ENCODE measurements at places on chromosomes 16 and 17. TPM values are rescaled to one million over a fixed set of nuclear protein-coding genes. Genes with fewer than 3 reads are reported as not detected.

The MLYCD gene
- 1.2 TPM for total RNA-seq

The DPEP1 gene
- not detected for total RNA-seq

The CIBAR2 gene
- total RNA-seq = not detected

The SP6 gene
- 1.5 TPM for total RNA-seq

The KRTAP2-3 gene
- total RNA-seq = 3.2 TPM

The SYNGR2 gene
- 34.6 TPM for total RNA-seq

The USB1 gene
- total RNA-seq = 74.4 TPM

The PERCC1 gene
- not detected for total RNA-seq

The PRDM7 gene
- not detected for total RNA-seq

The RPS15A gene
- total RNA-seq = 1,701 TPM

The CCDC102A gene
- 16.8 TPM for total RNA-seq

The BCL7C gene
- 34.7 TPM for total RNA-seq

GRCh38 chr16:73433731-73434307, 385.9 kb upstream of the ZFHX3 start:
- DNase-seq = no peak

DNA sequence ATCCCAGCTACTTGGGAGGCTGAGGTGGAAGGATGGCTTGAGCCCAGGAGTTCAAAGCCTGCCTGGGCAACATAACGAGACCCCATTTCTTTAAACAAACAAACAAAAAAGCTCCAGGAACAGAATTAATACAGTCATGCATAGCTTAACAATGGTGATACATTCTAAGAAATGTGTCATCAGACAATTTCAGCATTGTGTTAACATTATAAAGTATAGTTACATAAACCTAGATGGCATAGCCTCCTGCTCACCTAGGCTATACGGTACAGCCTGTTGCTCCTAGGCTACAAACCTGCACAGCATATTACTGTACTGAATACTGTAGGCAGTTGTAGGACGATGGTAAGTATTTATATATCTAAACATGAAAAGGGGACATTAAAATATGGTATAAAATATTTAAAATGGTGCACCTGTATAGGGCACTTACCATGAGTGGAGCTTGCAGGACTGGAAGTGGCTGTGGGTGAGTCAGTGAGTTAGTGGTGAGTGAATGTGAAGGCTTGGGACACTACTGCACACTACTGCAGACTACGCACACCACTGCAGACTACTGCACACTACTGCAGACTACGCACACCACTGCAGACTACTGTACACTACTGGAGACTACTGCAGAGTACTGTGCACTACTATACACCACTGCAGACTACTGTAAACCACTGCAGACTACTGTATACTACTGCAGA, 74.6 kb downstream of the TMC6 start:
- no peak for DNase-seq

DNA sequence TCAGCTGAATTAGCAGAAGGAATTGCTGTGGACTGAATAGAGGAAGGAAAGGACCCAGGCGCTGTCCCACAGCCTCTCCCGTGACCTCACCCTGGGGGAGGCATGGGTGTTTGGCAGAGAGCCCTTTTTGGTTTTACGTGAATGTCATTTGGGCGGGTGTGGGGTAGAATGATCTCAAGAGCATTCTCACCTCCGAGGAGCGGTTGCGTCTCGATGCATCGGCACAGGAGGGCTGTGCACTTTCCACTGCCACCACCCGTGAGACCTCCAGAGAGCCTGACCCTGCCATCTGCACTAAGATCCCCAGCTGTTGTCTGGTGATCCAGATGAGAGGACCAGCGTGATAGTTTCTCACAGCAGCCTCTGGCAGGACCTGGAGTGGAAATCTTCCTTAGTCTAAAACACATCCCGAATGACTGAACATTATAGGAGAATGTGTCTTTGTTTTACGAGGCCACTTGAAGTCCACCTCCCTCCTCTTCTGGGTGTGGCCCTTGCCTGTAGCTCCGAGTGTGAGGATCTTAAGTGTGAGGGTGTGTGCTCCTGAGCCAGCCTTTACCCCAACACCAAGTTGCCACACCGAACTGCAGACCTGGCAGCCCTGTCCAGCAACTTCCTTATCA, 29.3 kb downstream of the FOXK2 start:
- DNase-seq = no peak

DNA sequence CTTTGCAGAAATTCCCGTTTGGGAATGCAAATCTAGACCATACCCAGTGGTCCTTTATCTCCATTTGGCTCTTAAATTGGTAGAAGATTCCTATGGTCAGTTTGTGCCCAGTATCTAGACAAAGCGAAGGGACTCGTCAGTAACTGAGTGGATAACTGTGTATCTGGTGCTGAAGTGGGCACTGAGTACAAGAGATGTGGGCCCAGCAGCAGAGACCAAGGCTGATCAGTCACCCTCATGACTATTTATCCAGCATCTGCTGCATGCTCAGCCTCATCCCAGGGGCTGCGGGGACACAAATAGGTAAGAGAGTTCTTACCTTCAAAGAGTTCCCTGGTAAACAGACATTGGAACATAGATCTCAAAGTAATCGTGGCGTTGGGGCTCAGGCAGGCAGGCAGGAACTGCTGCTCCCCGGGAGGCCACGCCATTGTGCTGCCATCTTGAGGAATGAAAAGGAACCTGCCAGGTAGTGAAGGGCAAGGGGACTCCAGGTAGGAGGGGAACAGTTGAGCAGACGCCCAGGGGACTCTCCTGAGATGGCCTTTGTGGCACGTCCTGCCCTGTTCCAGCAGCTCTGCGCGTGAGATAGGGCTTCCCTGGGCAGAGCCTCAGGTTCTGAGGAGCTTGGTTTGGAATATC, 10.3 kb downstream of the NT5M start:
- DNase-seq = peak; percentile 40

GRCh38 chr16:51120730-51121347, 30.2 kb downstream of the SALL1 start:
- no peak for DNase-seq

DNA sequence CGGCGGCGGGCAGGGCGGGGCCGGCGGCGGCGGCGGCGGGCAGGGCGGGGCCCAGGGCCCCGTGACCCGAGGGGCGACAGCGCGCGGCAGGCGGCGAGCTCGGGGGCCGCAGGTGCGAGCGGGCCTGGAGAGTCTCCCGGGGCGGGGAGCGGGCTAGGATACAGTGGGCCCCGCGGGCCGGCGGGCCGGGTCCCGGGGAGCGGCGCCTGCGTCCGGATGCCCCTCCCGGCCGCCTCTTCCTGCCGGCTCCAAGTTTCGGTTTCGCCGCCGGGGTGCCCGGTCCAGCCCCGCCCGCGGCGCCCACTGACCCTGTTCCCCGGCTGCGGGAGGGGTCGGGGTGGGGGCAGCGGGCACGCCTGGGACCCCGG, at the start of gene RNF213:
TSS of gene RNF213 (plus strand) at position 62 of the 368 bp plus-strand sequence. CDS start 2,830 bp downstream, outside the sequence.
- DNase-seq = peak; percentile 36

GRCh38 chr17:7667656-7668406, 17.1 kb downstream of the ATP1B2 start:
- no peak for DNase-seq

- no peak for DNase-seq
Measured at GRCh38 chr17:35617505-35617904, 30.4 kb downstream of the AP2B1 start.

- DNase-seq = no peak
Measured at GRCh38 chr16:66918355-66918754, 330 bp downstream of the CDH16 start.

DNA sequence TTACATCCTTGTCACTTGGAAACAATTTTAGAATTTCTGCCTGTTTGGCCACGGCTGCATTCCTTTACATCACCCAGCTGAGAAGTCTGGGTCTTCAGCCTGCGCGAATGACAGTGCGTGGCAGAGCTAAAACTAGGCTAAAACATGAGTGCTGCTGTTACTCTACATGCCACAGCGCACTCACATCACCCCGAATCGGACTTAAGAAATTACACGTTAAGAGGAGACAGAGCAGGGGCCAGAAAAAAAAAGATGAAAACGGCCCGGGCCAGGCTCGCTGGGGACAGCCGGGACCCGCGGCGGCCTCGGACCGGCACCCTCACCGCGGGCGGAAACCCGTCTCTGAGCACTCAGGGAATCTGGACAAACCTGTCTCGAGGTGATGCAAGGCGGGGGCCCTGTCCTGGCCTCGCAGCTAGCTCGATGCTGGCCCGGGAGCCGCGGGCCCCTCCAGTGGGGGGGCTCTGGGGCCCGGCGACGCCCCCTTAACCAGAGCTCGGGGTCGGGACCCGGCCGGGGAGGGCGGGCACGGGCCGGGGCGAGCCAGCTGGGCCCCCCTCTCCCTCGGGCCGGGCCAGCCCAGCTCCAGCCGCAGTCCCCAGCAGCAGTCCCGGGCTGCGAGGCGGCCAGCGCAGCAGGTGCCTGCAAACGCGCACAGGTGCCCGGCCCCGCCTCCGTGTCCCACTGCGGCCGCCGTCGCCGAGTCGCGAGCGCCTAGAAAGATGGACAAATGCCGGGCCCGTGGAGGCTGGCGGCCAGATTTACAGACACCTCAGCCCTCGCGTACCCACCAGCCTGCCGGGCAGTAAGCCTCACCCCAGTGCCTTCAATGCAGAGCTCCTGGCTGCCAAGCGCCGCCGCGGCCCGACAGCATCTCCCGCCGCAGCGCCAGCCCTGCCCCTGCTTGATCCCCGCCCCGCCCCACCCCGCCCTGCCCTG, at the start of gene AKTIP:
TSS of gene AKTIP (minus strand) at position 879 of the 939 bp plus-strand sequence. CDS start 2,950 bp downstream, outside the sequence.
- peak; percentile 19 for DNase-seq

GRCh38 chr17:10894220-10894619, 56.3 kb upstream of the PIRT start:
- no peak for DNase-seq

DNA sequence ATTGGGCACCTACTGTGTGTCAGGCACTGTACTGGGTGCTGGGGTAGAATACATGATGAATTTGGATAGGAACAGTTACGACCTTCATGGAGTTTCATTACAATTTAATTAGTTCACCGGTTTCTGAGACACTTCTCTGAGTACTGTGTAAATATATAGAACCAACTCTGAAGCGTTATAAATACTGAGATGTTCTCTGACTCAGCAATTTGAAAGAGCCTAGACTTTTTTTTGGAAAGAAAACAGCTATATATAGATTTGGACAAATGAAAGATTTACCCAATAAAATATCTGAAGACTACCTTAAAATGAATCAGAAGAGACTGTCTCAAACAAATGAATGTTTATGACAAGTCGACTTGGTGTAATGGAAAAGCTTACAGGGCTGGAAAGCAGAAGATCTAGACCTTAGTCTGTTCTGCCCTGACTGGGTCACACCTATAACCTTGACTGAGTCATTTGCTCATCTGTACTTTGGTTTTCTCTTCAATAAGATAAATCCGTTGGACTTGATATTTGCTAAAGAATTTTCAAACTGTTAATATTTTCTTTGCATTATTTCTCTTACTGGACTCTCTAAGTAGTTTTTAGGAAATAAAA, 4.6 kb upstream of the GAN start:
- DNase-seq = no peak

DNA sequence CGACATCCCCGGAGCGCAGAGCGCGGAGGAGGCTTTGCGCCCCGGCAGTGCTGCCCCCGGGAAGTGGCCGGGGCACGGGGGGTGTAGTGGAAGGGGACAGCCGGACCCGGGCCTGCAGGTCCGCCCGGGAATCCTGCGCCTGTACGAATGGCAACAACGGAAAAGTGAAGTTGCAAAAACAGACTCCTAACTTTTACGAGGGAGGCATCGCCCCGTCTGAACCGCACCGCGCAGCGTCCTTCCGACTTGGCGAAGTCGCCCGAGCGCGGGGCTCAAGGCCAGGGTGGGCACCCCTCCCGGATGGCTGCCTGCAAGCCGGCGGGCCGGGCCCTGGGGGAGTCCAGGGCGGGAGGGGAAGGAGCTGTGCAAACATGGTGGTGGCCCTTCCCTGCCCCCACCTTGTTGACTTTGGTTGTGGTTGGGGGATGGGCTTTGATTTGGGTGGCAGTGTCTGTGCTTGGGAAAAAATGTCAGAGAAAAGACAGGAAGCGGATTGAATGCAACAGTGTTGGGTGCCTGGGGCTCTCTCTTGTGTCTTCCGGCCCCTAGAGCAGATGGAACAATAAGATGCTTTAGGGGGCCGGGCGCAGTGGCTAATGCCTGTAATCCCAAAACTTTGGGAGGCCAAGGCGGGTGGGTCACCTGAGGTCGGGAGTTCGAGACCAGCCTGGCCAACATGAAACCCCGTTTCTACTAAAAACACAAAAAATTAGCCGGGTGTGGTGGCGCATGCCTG, 675 bp downstream of the RNF213 start:
- DNase-seq = peak; percentile 51

DNA sequence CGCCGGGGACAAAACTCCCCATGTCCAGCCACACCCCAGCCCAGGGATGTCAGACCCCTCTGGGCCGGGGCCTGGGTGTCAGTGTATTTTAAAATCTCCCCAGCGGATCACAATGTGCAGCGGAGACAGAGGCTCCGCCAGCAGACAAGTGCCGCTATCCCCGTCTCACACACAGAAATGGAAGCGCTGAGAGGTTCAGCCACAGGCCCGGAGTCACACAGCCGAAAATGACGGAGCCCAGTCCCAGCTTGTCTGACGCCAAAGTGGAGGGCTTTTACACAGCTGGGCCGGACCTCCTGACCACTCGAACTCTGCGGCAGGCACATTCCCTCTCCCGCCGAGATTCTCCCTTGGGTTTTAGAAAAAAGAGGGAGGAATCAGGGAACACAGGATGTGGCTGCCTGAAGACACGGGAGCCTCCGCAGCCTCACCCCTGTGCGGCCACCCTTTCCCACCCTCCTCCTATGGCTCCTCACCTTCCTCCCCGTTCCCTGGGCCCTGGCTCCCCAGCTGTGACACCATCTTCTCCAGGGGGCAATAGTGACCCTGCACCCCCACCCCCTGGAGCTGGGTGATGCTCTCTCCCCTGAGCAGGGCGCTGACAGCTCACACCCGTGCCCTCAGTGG, 6.8 kb upstream of the OSGIN1 start:
- no peak for DNase-seq

GRCh38 chr17:62986549-62986948, 20.5 kb downstream of the TANC2 start:
- no peak for DNase-seq

DNA sequence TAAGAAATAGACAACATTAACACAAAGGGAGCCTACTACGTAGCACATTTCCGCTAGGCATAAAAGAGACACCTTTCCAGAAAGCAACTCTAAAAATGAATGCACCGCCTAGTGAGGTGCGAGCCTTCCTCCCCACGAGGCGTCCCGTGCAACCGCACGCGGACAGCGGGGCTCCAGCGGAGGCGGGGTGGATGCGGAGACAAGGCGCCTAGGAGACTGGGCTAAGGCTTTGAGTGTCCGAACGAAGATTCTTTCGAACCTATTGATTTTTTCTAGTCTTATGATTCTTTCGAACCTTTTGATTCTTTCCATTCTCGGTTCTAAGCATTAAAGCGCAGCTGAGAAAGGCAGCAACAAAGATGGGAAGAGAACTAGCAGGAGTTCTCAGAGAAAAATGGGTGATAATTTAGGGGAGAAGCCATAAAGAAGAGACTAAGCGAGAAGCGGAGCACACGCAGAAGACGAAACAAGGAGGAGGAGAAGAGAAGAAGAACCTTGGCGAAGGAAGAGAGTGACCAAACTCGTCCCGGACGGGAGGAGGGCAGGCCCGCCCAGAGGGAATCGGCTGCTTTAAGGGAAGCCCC, 394 bp upstream of the CPD start:
- DNase-seq = no peak

GRCh38 chr16:48371393-48371780, 13.8 kb downstream of the SIAH1 start:
- DNase-seq = no peak
